ENCODE measurements at places on chromosomes 11 and 22. TPM values are rescaled to one million over a fixed set of nuclear protein-coding genes. Genes with fewer than 3 reads are reported as not detected.

- H3K27me3 ChIP-seq: no peaks in the 10 kb centered on the region
- no peak overlapping the region for H3K27ac ChIP-seq
- H3K4me3 ChIP-seq: no peak overlapping the region
- peaks cover 12% of the 10 kb centered on the region for H3K4me1 ChIP-seq
Observed at GRCh38 chr22:40743768-40744167, 64.5 kb downstream of the MCHR1 start.

- peaks cover 40% of the 10 kb centered on the region for H3K27me3 ChIP-seq
- no peak overlapping the region for H3K4me3 ChIP-seq
- DNase-seq: no peak
Observed at GRCh38 chr11:44771841-44772240, 45.1 kb downstream of the TSPAN18 start.

- no peaks in the 10 kb centered on the region for H3K27me3 ChIP-seq
- peaks cover 22% of the 10 kb centered on the region for H3K4me1 ChIP-seq
- H3K36me3 ChIP-seq: no peaks in the 10 kb centered on the region
- DNase-seq: no peak
- no peak overlapping the region for H3K27ac ChIP-seq
Observed at GRCh38 chr11:119367661-119368120, 13.8 kb downstream of the USP2 start.

FAM83F gene
- 9.1 TPM for total RNA-seq

MYBPC3 gene
- total RNA-seq: not detected

DNA sequence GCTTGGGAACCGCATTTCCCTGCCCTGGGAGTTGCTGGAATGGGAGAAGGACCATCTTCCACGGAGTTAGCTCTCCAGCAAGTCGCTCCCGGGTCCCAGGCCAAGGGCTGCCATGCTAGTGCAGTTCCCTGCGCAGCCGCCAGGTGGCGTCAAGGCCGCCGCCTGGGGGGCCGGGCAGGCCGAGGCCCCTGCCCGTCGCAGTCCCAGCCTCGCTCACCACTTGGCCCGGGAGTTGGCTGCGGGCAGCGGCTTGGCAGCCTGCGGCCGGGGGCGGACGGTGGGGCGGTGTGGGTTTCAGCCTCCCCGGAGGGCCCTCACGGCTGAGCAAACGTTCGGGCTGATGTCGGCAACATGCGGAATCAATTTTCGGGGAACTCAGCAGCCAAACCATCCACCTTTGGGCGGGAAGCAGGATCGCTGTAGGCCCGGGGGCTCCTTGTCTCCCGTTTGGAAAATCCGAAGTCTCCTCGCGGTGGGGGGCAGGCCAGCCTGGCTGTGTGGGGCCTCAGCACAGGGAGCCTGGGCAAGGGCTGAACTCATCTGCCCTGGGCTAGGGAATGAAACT is 415.1 kb downstream of the SOX6 start:
- H3K27me3 ChIP-seq: no peaks in the 10 kb centered on the region
- H3K4me3 ChIP-seq: no peak overlapping the region
- H3K27ac ChIP-seq: no peak overlapping the region

GRCh38 chr11:120108785-120109168 is 29.1 kb downstream of the TRIM29 start:
- no peak overlapping the region for H3K27ac ChIP-seq
- H3K27me3 ChIP-seq: peaks cover 24% of the 10 kb centered on the region
- H3K36me3 ChIP-seq: no peaks in the 10 kb centered on the region
- H3K4me3 ChIP-seq: no peak overlapping the region
- no peaks in the 10 kb centered on the region for H3K4me1 ChIP-seq

DNA sequence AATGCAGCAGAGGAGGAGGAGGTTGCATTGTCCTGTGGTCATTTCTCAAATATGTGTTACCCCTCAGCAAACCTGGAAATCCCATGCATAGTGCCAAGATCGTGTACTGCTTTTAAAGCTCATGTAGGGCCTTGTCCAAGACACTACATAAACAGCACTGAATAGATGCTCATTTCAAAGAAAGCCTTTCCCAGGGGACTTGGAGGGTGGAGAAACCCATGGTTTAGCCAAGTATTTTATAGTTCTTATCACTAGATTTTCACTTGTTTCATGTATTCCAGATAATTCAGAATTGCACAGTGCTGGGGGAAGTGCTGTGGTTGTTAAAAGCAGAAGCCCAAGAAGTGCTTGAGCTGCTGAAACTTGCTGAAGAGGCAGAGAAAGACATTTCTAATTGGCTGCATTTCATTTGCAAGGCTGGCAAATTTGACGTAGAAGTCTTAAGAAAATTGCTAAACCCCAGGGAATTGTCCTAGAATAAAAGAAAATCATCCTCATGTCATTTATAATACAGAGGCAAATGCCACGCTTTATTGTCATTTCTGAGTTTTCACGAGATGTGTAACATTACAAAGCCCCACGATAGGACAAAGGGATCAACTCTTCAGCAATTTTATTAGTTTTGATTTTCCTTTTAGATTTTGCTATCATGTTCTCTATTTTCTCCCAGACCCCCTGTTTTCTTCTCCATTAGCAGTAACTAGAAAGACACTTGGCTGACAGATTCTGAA is 20.1 kb downstream of the CSRP3 start:
- no peak for DNase-seq
- no peaks in the 10 kb centered on the region for H3K27me3 ChIP-seq

DNA sequence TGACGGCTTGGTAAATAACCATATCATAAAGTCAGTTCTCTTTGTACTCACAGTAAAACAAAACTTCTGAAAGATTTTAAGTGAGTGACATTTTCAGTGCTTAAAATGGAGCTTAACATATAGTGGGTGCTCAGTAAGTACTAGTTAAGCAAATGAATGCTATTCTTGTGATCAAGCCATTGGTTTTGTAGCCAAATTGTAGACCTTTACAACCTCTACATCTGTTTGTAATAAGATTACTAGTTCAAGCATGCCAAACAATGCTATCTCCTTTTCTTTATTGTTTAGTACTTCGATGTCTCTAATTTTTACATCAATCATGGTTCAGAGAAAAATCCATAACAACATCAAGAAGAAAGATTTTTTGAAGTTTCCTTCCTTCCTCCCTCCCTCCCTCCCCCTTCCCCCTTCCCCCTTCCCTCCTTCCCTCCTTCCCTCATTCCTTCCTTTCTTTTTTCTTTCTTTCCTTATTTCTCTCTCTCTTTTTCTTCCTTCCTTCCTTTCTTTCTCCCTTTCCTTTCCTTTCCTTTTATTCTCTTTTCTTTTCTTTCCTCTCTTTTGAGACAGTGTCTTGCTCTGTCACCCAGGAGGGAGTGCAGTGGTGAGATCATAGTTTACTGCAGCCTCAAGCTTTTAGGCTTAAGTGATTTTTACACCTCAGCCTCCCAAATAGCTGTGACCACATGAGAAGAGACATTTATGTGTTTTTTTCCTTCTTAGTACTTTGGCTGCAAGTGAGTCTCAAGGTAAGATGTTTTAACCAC is 5.7 kb upstream of the OR51B4 start:
- no peaks in the 10 kb centered on the region for H3K36me3 ChIP-seq
- H3K4me1 ChIP-seq: no peaks in the 10 kb centered on the region
- DNase-seq: no peak
- H3K4me3 ChIP-seq: no peak overlapping the region
- no peaks in the 10 kb centered on the region for H3K27me3 ChIP-seq
- H3K27ac ChIP-seq: no peak overlapping the region

- no peaks in the 10 kb centered on the region for H3K36me3 ChIP-seq
- no peak overlapping the region for H3K4me3 ChIP-seq
- H3K27me3 ChIP-seq: no peaks in the 10 kb centered on the region
- no peaks in the 10 kb centered on the region for H3K4me1 ChIP-seq
Observed at GRCh38 chr11:8758619-8759169, 76.1 kb downstream of the RPL27A start.

DNA sequence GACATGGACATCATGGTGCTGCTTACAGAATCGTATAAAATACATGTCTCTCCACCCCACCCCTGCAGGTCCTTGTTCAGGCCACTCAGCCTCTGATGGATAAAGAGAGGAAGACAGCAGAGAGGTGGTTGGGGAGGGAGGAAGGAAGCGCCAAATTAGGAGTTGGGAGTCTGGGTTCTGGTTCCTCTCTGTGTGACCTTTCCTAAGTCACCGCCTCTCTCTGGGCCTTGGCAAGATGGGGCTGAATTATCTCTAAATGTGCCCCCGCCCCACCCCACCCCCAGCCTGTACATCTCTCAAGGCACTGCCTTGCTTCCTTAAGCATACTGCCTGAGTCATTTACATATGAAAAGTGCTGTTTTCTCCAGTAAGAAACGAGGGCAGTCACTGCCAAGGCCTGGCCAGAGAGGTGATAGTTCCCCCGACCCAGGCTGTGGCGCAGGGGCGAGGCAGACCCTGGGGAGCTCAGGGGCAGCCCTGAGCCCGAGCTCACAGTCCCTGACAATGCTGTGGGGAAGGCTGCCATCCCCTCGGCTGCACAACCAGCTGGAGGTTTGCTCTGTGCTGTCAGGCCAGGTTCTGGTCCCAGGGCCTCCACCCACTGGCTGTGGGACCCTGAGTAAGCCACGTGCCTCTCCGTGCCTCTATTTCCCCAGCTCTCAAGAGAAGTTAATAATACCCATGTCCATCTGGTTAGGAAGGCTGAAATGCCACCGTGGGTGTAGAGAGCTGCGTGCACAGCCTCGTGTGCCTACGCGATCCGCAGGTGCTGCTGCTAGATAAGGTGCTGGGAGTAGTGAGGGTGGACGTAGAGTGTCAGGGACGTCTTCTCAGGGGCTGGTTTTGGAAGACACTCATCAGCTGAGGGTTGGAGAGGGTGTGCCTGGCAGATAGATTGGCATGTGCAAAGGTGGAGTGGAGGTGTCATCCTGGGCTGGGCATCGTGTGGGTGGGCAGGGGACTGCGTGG is 55.3 kb downstream of the CACNA1I start:
- H3K27ac ChIP-seq: no peak overlapping the region
- no peaks in the 10 kb centered on the region for H3K27me3 ChIP-seq
- H3K4me1 ChIP-seq: peaks cover 27% of the 10 kb centered on the region
- no peak for DNase-seq
- H3K36me3 ChIP-seq: no peaks in the 10 kb centered on the region

PIH1D2 gene
- 4.8 TPM for total RNA-seq

GRCh38 chr11:5390210-5390609 is 6.6 kb downstream of the OR51M1 start:
- no peak for DNase-seq
- no peaks in the 10 kb centered on the region for H3K36me3 ChIP-seq

- no peaks in the 10 kb centered on the region for H3K4me1 ChIP-seq
- DNase-seq: no peak
- no peaks in the 10 kb centered on the region for H3K36me3 ChIP-seq
- H3K4me3 ChIP-seq: no peak overlapping the region
Observed at GRCh38 chr11:69721745-69722144, 17.9 kb upstream of the FGF19 start.

MFNG gene
- total RNA-seq: 28.1 TPM

TENM4 gene
- total RNA-seq: 0.25 TPM

GRCh38 chr11:126336671-126337101 is 18.8 kb upstream of the ST3GAL4 start:
- 0 out of 2 replicates have a peak, but pooled peaks cover 8% of the 10 kb centered on the region for H3K36me3 ChIP-seq
- peaks cover 43% of the 10 kb centered on the region for H3K4me1 ChIP-seq
- H3K27ac ChIP-seq: no peak overlapping the region

All from PC-9 (cell line).